ENCODE measurements at places on chromosomes 2 and 18.

DNA sequence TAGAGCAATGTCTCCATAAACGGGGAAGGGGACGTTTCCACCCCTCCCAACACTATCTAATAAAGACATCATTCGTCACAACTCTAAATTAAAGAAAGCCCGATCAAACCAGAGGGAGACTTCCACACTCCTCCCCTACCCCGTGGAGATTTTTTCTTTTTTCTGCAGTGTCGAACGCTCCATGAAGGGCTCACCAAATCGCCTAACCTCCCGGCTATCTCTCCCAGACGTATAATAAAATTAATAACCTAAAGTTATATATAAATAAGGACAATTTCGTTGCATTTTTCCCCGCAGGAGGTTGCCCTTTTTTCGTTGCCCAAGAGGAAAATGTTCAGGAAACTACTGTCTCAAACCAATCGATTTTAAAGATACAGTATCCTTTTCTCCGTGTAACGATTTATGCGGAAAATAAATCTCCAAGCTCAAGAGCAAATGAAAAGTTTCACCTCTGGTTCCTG, 2.4 kb downstream of the EVX2 start:
- no peak for DNase-seq

GRCh38 chr18:76489081-76489480, 6.0 kb downstream of the ZNF516 start:
- no peak for DNase-seq

GRCh38 chr18:38933322-38933721, 1367.7 kb upstream of the CELF4 start:
- no peak for DNase-seq

DNA sequence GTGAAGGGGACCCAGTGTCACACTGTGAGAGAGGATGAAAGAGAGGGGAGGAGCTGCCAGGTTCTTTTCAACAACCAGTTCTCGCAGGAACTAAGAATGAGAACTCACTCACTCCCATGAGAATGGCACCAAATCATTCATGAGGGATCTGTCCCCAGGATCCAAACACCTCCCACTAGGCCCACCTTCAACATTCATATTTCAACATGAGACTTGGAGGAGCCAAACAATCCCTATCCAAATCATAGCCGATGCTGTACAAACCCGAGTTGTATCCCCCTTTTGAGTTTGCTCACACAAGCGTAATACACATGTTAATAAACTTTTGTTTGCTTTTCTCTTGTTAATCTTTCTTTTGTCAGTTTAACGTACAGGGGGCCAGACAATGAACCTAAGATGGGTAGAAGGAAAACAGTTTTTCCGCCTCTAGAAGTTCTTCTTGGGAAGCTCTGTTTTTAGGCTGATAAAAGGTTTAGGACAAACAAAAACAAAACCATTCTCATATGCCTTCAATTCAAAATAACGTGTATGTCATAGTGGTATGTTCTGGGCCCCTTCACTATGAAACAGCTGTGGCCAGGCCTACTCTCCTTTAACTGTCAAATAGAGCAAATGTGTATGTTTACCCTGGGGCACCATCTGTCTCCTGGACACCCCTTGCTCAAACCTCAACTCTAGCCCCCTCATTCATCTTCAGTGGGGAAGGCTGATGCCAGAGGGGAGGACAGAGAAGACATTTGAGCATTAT, 9.1 kb upstream of the TMEM37 start:
- DNase-seq, result no peak

DNA sequence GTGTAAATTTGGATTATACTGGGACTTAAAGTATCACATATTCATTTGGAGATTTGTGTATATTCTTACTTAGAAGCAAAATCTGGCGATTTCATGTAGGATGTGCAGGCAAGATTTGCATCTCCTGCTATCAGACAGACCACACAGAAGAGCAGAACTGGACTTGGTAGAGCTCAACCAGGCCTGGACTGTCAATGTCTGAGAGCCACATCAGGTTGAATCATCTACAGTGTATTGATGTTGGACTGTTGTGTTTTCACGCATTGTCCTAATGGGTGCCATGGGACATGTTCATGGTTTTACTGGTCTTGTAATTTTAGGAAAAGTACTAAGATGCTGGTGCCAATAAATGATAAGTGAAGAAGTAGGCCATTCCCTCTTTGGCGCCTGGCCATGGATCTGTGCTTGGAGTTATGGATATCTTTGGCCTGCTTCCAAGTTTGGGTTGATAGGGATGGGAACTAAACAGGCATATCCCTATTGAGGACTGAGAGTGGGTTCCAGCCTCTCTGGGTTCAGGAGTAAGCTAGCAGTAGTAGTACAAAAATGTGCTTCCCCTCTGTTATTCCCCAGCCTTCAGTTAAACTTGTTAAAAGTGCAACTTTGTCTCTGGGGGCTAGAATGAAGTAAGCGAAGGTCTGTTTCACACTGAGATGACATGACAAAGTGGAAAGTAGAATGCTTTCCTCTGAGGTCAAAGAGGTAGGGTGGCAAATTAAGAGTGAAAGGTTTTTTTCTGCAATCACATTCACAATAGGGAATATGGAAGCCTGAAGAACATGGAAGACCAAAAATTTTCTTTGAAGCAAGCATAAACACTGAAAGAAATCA, 49.2 kb upstream of the NEMP2 start:
- no peak for DNase-seq

GRCh38 chr18:31154181-31154580, 8.5 kb downstream of the DSC1 start:
- no peak for DNase-seq

All from A172 (cell line).